Right cardiac atrium (tissue), 5 donors: ENCODE measurements at places on chromosomes 2 and 18. TPM values are rescaled to one million over a fixed set of nuclear protein-coding genes. Genes with fewer than 3 reads are reported as not detected.

DNA sequence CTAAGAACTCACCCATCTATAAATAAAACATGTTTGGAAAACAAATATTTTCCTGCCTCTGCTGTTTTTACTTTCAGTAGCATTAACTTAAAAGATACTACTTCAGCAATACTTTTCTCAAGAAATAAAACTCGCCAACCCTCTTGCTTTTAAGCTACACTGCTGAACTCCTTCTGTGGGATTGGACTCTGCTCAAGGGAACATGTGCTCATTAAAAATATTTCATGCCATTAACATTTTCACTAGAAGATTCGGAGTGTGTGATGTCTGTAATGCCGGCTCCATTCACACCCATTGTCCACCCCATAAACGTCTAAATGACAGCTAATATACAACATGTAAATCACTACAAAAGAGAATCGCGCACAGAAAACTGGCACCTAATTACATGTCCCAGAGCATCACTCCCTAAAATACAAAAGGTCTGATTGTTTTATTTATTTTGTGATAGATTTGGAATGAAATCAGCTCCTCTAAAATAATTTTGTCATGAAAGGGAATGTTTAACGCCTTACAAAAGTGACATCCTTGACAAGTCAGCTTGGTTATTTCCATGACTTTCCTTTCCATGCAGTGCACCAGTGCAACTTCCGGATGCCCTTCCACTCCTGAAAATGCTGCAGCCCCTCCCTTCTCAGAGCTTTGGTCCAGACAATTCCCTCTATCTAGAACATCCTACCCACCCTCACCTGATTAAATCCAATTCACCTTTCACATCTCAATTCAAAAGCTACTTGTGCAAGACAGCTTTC is 73.1 kb downstream of the ANKRD44 start:
- no peak for DNase-seq

- no peak for DNase-seq
Observed at GRCh38 chr2:144798034-144798433, 278.1 kb upstream of the ZEB2 start.

The CYP26B1 gene
- total RNA-seq = 9.0 TPM

The RAPH1 gene
- total RNA-seq = 32.2 TPM

The ZCCHC2 gene
- total RNA-seq = 20.6 TPM

The SERPINB11 gene
- total RNA-seq = not detected
